ENCODE measurements at places on chromosomes 1 and 21.

- peak; percentile 26 for DNase-seq
These were observed 20.5 kb downstream of the ELAPOR1 start for GRCh38 chr1:109134423-109134822.

GRCh38 chr1:91684481-91685196 is 184.0 kb downstream of the CDC7 start:
- no peak for DNase-seq

GRCh38 chr21:39860600-39860999 is 6.6 kb upstream of the PCP4 start:
- no peak for DNase-seq

DNA sequence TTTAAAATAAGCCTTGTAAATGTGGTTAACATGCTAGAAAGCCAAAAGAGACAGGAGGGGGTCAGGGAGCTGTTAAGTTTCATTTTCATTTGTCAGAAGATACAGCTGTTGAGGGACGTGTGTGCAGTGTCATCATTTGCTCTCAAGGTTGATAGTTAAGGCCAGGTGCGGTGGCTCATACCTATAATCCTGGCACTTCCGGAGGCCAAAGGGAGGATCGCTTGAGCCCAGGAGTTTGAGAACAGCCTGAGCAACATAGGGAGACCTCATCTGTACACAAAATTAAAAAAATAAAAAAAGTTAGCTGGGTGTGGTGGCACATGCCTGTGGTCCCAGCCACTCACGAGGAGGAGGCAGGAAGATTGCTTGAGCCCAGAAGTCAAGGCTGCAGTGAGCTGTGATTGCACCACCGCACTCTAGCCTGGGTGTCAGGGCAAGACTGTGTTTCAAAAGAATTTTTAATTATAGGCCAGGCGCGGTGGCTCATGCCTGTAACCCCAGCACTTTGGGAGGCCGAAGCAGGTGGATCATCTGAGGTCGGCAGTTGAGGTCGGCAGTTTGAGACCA is 22.7 kb downstream of the ZBTB8OS start:
- DNase-seq = no peak

DNA sequence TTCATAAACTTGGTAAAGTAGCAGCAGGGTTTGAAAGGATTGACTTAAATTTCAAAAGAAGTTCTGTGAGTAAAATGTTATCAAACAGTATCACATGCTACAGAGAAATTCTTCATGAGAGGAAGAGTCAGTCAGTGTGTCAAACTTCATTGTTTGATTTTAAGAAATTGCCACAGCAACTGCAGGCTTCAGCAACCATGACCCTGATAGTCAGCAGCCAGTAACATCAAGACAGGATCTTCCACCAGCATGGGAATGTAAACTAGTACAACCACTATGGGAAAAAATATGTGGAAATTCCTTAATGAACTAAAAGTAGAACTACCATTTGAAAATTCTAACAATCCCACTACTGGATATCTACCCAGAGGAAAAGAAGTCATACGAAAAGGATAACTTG is 11.5 kb downstream of the MAEL start:
- no peak for DNase-seq
